Right atrium auricular region (tissue), 2 donors: ENCODE measurements at places on chromosomes 2 and 18.

- H3K4me1 ChIP-seq, result no peaks in the 10 kb centered on the region
- no peak overlapping the region for H3K27ac ChIP-seq
- no peaks in the 10 kb centered on the region for H3K36me3 ChIP-seq
- H3K27me3 ChIP-seq, result no peaks in the 10 kb centered on the region
- no peak overlapping the region for H3K4me3 ChIP-seq
- DNase-seq, result no peak
These were observed 105.5 kb downstream of the CLIP4 start for GRCh38 chr2:29220506-29221270.

GRCh38 chr2:236341721-236342120, 77.5 kb upstream of the ASB18 start:
- H3K4me3 ChIP-seq, result no peak overlapping the region
- H3K27me3 ChIP-seq, result no peaks in the 10 kb centered on the region
- H3K4me1 ChIP-seq, result no peaks in the 10 kb centered on the region

GRCh38 chr2:194591192-194591591, 1065.8 kb upstream of the SLC39A10 start:
- H3K27ac ChIP-seq, result no peak overlapping the region
- no peak overlapping the region for H3K4me3 ChIP-seq
- H3K36me3 ChIP-seq, result no peaks in the 10 kb centered on the region

DNA sequence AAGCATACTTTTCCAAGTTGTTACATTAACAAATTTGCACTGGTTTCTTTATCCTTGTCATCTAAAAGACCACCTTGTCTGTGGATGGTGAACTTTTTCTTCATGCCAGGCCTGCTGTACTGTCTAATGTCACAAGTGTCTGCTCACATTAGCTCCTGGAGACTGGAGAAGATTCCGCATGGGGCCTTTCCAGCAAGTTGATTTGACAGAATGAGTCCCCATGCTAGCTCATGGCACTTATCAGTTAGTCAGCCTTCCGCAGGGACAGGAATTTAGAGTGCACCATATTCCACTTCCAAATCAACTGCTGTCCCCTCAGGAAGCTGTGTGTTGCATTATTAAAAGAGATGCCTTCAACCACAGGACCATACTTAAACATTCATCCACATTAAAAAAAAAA, 41.4 kb upstream of the LRPPRC start:
- H3K27ac ChIP-seq, result no peak overlapping the region
- H3K36me3 ChIP-seq, result no peaks in the 10 kb centered on the region
- DNase-seq, result no peak
- H3K27me3 ChIP-seq, result no peaks in the 10 kb centered on the region

- no peak overlapping the region for H3K4me3 ChIP-seq
- DNase-seq, result no peak
- H3K4me1 ChIP-seq, result no peaks in the 10 kb centered on the region
- H3K27ac ChIP-seq, result no peak overlapping the region
These were observed 28.6 kb upstream of the DAPL1 start for GRCh38 chr2:158766524-158766923.

- no peaks in the 10 kb centered on the region for H3K4me1 ChIP-seq
- H3K4me3 ChIP-seq, result no peak overlapping the region
- DNase-seq, result no peak
- no peaks in the 10 kb centered on the region for H3K36me3 ChIP-seq
- no peaks in the 10 kb centered on the region for H3K27me3 ChIP-seq
These were observed 17.3 kb upstream of the MTX2 start for GRCh38 chr2:176251928-176252327.

- H3K27me3 ChIP-seq, result no peaks in the 10 kb centered on the region
- peaks cover 6% of the 10 kb centered on the region for H3K36me3 ChIP-seq
- no peak for DNase-seq
- H3K27ac ChIP-seq, result no peak overlapping the region
- H3K4me1 ChIP-seq, result no peaks in the 10 kb centered on the region
- H3K4me3 ChIP-seq, result no peak overlapping the region
These were observed 86.6 kb downstream of the ANTXR1 start for GRCh38 chr2:69099541-69099940.

GRCh38 chr2:155965415-155966063, 367.0 kb downstream of the NR4A2 start:
- no peak overlapping the region for H3K4me3 ChIP-seq
- no peaks in the 10 kb centered on the region for H3K4me1 ChIP-seq
- no peaks in the 10 kb centered on the region for H3K27me3 ChIP-seq
- H3K27ac ChIP-seq, result no peak overlapping the region
- no peak for DNase-seq
- H3K36me3 ChIP-seq, result no peaks in the 10 kb centered on the region

DNA sequence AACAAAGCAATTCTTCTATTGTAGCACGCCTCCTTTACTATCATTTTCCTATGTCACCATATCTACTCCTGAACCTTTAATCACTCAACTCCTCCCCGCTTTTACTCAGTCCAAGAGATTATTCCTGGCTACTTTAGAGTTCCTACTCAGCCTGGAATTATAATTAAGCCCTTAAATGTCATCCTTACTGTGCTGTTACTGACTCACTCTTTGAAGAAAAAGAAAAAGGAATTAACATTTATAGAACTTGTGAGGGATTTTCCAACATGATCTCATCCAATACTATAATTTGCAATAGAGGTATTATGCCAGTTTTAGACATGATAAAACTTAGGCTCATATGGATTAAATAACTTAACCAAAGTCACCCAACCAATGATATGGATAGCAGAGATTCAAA, 61.7 kb downstream of the CCDC88A start:
- H3K27me3 ChIP-seq, result no peaks in the 10 kb centered on the region
- H3K36me3 ChIP-seq, result peaks cover 8% of the 10 kb centered on the region
- no peaks in the 10 kb centered on the region for H3K4me1 ChIP-seq
- H3K27ac ChIP-seq, result no peak overlapping the region

- DNase-seq, result peak; percentile 38
- H3K27me3 ChIP-seq, result no peaks in the 10 kb centered on the region
- H3K4me1 ChIP-seq, result peaks cover 7% of the 10 kb centered on the region
- H3K36me3 ChIP-seq, result peaks cover 4% of the 10 kb centered on the region
- no peak overlapping the region for H3K27ac ChIP-seq
These were observed 49.8 kb downstream of the SLC66A2 start for GRCh38 chr18:79901665-79902064.

DNA sequence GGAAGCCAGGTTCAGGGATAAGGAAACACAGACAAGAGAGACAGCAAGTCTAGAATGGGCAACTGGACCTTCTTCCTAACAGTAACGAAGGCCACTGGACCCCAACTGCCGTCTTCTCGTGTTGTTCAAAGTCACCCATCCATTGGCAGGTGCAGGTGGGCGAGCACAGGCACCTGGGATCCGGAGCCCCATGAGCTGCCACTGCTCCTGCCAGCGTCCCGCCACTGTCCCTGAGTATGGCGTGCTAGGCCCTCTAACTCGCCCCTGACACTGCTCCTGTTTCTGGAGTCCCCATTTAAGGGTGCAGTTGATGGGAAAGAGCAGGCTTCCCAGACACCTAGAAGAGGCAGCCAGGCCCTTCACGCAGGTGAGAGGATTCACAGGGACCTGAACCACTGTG, 48.0 kb downstream of the NDUFA10 start:
- no peak overlapping the region for H3K4me3 ChIP-seq
- H3K36me3 ChIP-seq, result peaks cover 38% of the 10 kb centered on the region
- no peaks in the 10 kb centered on the region for H3K4me1 ChIP-seq
- H3K27me3 ChIP-seq, result no peaks in the 10 kb centered on the region

DNA sequence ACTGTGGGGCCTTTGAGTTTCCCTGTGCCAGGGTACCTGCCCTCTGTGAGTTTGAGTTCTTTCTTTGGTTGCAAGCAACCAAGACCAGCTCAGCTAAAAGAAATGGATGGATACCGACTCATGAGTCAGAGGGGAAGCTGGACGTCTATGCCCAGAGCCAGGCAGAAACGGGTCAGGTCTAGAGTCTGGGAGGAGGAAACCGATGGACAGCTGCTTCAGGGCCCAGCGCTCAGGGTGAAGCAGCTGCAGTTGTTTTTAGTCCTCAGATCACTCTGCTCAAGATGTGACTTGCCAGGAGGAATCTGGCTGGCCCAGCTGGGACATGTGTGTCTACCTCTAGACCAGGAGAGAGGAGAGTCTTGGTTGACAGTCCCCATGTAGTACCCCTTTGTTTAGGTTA, 10.1 kb upstream of the TYMS start:
- no peak for DNase-seq
- H3K27ac ChIP-seq, result no peak overlapping the region

DNA sequence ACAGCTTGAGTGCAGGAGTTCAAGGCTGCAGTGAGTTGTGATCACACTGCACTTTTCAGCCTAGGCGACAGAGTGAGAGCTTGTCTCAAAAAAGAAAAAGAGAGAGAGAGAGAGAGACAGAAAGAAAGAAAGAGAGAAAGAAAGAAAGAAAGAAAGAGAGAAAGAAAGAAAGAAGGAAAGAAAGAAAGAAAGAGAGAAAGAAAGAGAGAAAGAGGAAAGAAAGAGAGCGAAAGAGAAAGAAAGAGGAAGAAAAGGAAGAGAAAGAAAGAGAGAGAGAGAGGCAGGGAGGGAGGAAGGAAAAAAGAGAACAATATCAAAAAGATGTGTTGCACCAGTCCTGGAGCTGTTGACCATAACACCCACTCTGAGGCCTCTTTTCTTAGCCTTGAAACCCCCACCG, 89.8 kb upstream of the MBOAT2 start:
- no peak for DNase-seq
- no peak overlapping the region for H3K27ac ChIP-seq
- H3K4me3 ChIP-seq, result no peak overlapping the region
- no peaks in the 10 kb centered on the region for H3K4me1 ChIP-seq
- no peaks in the 10 kb centered on the region for H3K27me3 ChIP-seq
- no peaks in the 10 kb centered on the region for H3K36me3 ChIP-seq

GRCh38 chr2:181309586-181309985, 147.6 kb upstream of the ITGA4 start:
- H3K4me1 ChIP-seq, result no peaks in the 10 kb centered on the region
- H3K4me3 ChIP-seq, result no peak overlapping the region
- no peak for DNase-seq
- H3K27ac ChIP-seq, result no peak overlapping the region
- no peaks in the 10 kb centered on the region for H3K27me3 ChIP-seq
- no peaks in the 10 kb centered on the region for H3K36me3 ChIP-seq

GRCh38 chr2:112690853-112691401, 29.9 kb upstream of the NT5DC4 start:
- no peak overlapping the region for H3K27ac ChIP-seq
- H3K36me3 ChIP-seq, result no peaks in the 10 kb centered on the region
- no peaks in the 10 kb centered on the region for H3K27me3 ChIP-seq
- H3K4me1 ChIP-seq, result no peaks in the 10 kb centered on the region

- H3K27me3 ChIP-seq, result no peaks in the 10 kb centered on the region
- no peak overlapping the region for H3K27ac ChIP-seq
- H3K36me3 ChIP-seq, result no peaks in the 10 kb centered on the region
- peaks cover 7% of the 10 kb centered on the region for H3K4me1 ChIP-seq
- H3K4me3 ChIP-seq, result no peak overlapping the region
These were observed 80.4 kb downstream of the CELF4 start for GRCh38 chr18:37484983-37485834.

DNA sequence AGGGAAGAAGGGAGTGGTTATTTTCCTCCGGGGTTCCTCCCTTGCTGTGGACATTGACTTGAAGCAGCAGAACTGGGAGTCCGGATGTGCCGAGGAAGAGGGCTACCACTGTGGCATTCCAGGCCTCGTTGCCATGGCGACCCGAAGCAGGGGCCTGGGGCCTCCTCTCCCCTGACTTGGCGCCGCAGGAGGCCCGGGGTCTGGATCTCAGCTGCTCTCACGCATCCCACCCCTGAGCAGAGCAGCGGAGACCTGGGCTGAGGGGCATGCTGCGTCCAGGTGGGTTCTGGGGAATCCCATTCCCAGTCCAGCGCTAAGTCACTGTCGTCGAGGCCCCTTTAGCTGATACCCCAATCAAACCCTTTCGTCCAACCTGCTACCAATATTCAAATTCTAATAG, 100.2 kb downstream of the BCL11A start:
- no peak overlapping the region for H3K27ac ChIP-seq
- H3K36me3 ChIP-seq, result no peaks in the 10 kb centered on the region
- DNase-seq, result no peak
- no peak overlapping the region for H3K4me3 ChIP-seq
- no peaks in the 10 kb centered on the region for H3K27me3 ChIP-seq

DNA sequence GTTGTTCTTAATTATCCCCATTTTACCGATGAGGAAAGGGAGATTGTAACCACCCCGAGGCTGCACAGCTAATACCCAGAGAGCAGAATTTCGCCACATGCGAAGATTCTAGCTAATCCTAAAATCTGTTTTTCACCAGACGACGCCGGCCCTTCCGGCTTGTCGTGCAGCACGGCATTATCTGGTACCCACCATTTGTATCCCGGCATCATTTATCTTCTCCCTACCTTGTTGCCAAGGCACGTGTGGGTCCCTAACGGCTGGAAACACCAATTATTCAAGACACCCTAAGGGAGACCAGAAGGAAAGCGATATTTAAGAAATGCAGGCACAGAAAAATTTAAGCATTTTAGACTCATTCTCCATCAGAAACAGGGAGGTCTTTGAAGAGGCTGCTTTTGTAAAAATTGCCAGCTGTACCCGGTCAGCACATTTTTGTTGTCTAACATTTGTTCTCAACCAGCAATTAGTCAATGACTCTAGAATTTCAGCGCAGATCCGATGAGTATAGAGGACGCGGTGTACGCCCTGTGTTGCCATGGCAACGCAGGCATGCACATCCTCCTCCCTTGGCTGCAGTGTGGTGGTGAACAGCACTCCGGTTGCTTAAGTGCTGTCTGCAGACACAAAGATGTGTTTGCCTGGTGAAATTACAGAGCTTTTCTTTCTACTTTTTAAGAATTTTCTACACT, 111.6 kb downstream of the AGAP1 start:
- DNase-seq, result peak; percentile 96
- H3K27me3 ChIP-seq, result no peaks in the 10 kb centered on the region
- no peaks in the 10 kb centered on the region for H3K4me1 ChIP-seq
- H3K4me3 ChIP-seq, result no peak overlapping the region
- H3K27ac ChIP-seq, result peak overlapping the region; percentile 58
- H3K36me3 ChIP-seq, result no peaks in the 10 kb centered on the region

DNA sequence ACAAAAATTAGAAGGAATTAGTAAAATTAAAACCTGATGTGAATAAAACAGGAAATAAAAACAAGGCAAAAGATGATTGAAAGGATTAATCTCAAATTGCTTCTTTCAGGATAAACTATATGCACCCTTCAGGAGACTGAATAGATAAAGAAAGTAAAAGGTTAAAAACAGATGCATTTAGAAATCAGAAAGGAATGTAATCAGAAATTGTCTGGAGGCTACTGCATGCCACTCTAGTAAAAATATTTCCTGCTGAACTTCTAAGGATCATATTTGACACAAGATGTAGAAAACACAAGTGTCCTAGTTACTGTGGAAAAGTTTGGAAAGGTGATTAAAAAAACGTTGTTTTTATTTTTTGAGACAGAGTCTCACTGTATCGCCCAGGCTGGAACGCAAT, 16.2 kb downstream of the CHCHD5 start:
- no peak for DNase-seq
- no peak overlapping the region for H3K4me3 ChIP-seq
- H3K36me3 ChIP-seq, result no peaks in the 10 kb centered on the region
- no peaks in the 10 kb centered on the region for H3K27me3 ChIP-seq
- no peak overlapping the region for H3K27ac ChIP-seq

GRCh38 chr2:226625946-226626345, 173.7 kb downstream of the IRS1 start:
- no peak overlapping the region for H3K27ac ChIP-seq
- no peak overlapping the region for H3K4me3 ChIP-seq
- no peaks in the 10 kb centered on the region for H3K36me3 ChIP-seq
- no peaks in the 10 kb centered on the region for H3K27me3 ChIP-seq
- DNase-seq, result no peak

- no peaks in the 10 kb centered on the region for H3K36me3 ChIP-seq
- H3K27me3 ChIP-seq, result no peaks in the 10 kb centered on the region
- no peak overlapping the region for H3K4me3 ChIP-seq
- no peak for DNase-seq
- H3K27ac ChIP-seq, result no peak overlapping the region
These were observed 27.6 kb downstream of the AAK1 start for GRCh38 chr2:69615969-69616368.
